ENCODE measurements at places on chromosomes 2 and 18. TPM values are rescaled to one million over a fixed set of nuclear protein-coding genes. Genes with fewer than 3 reads are reported as not detected.
A peak's percentile ranks its signal among the peaks of the same experiment; 100 is the strongest.

The RND3 gene
- 25.4 TPM for total RNA-seq

The WDSUB1 gene
- 3.2 TPM for total RNA-seq

The KIAA2012 gene
- total RNA-seq, result not detected

DNA sequence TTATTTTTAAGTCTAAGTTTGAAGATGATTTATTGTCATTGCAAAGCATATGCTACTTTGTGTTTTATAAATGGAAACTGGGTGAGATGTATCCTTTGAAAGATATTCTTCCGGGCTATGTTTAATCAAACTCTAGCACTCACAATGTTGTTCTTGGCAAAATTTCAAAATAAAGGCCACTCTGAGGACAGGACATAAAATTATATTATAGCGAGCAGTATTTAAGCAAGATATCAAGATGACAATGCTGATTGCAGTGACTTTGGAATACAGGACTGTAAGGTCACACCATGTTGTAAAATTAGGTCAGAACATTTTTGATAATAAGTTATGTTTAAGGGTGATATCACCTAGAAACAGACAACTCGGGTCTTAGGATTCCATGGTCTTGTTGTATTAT, 14.2 kb downstream of the RPRM start:
- H3K4me1 ChIP-seq, result no peaks in the 10 kb centered on the region
- no peaks in the 10 kb centered on the region for H3K36me3 ChIP-seq
- H3K27me3 ChIP-seq, result no peaks in the 10 kb centered on the region
- H3K27ac ChIP-seq, result no peak overlapping the region

- no peaks in the 10 kb centered on the region for H3K4me1 ChIP-seq
- DNase-seq, result no peak
- H3K4me3 ChIP-seq, result no peak overlapping the region
- no peak overlapping the region for H3K27ac ChIP-seq
Measured at GRCh38 chr18:8654503-8655451, 45.5 kb downstream of the RAB12 start.

DNA sequence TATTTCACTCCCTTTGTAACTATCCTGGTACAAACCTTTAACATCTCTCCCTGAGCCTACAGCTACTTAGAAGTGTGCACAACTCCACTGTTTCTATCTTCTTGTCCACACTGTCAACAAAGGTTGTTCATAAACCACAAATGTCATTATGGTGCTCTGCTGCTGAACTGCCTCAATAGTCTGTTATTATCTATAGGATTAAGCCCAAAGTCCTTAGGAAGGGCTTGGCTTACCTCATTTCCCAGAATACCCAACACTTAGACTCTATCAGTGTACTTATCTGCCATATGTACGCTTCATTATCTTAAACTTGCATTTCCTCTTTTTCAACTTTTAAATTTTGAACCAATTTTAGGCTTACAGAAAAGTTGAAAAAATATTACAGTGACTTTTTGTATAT, 94.2 kb downstream of the HNMT start:
- no peak overlapping the region for H3K4me3 ChIP-seq
- no peaks in the 10 kb centered on the region for H3K27me3 ChIP-seq
- DNase-seq, result no peak
- H3K27ac ChIP-seq, result no peak overlapping the region
- H3K4me1 ChIP-seq, result peaks cover 6% of the 10 kb centered on the region

DNA sequence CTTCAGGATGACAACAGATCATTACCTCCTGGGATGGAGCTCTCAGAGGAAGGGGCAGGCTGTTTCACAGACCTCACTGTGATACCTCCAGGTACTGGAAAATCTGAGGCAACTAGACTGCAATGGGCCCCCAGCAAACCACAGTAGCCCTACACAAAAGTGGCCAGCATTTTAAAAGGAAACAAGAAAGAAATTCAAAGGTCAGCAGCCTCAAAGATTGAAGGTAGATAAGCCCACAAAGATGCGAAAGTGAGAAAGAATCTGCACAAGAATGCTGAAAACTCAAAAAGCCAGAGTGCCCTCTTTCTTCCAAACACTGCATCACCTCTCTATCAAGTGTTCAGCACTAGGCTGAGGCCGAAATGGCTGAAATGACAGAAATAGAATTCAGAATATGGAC, 499.5 kb upstream of the CHAC2 start:
- H3K4me3 ChIP-seq, result no peak overlapping the region
- no peak for DNase-seq
- H3K27me3 ChIP-seq, result no peaks in the 10 kb centered on the region
- no peaks in the 10 kb centered on the region for H3K36me3 ChIP-seq
- H3K27ac ChIP-seq, result no peak overlapping the region

GRCh38 chr2:169073963-169074751, 4.8 kb downstream of the DHRS9 start:
- DNase-seq, result no peak
- H3K36me3 ChIP-seq, result no peaks in the 10 kb centered on the region
- no peak overlapping the region for H3K27ac ChIP-seq
- no peaks in the 10 kb centered on the region for H3K4me1 ChIP-seq

- H3K27me3 ChIP-seq, result no peaks in the 10 kb centered on the region
- H3K36me3 ChIP-seq, result no peaks in the 10 kb centered on the region
- no peak for DNase-seq
- no peak overlapping the region for H3K4me3 ChIP-seq
Measured at GRCh38 chr2:36539631-36540030, 58.3 kb downstream of the FEZ2 start.

GRCh38 chr2:205176546-205176945, 505.8 kb upstream of the NRP2 start:
- DNase-seq, result no peak
- H3K4me3 ChIP-seq, result no peak overlapping the region
- H3K4me1 ChIP-seq, result no peaks in the 10 kb centered on the region
- no peaks in the 10 kb centered on the region for H3K36me3 ChIP-seq
- no peak overlapping the region for H3K27ac ChIP-seq
- H3K27me3 ChIP-seq, result no peaks in the 10 kb centered on the region

- DNase-seq, result no peak
- H3K27ac ChIP-seq, result no peak overlapping the region
- H3K27me3 ChIP-seq, result no peaks in the 10 kb centered on the region
- no peaks in the 10 kb centered on the region for H3K36me3 ChIP-seq
Measured at GRCh38 chr2:181778621-181779201, 98.4 kb upstream of the NEUROD1 start.

- no peak overlapping the region for H3K27ac ChIP-seq
- H3K4me1 ChIP-seq, result no peaks in the 10 kb centered on the region
- no peak overlapping the region for H3K4me3 ChIP-seq
- no peaks in the 10 kb centered on the region for H3K36me3 ChIP-seq
Measured at GRCh38 chr2:11248-11941, 34.9 kb downstream of the FAM110C start.

DNA sequence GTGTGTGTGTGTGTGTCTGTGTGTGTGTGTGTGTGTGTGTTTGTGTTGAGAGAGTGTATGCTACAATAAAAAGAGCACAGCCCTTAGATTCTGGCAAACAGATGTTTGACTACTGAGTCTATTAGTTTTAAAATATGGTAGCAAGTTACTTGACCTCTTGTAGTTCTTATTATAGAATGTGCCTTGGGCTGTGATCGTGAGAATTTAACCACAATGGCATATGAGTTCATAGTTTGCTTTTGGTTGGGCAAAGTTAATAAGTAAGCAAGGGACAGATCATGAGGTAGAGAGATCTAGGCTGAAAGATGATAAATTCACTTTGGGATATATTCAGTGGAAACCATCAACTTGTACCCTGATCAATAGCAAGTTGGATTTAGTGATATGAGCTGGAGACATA, 334.3 kb upstream of the VWC2L start:
- H3K27ac ChIP-seq, result no peak overlapping the region
- no peak for DNase-seq
- H3K4me1 ChIP-seq, result no peaks in the 10 kb centered on the region
- H3K4me3 ChIP-seq, result no peak overlapping the region

DNA sequence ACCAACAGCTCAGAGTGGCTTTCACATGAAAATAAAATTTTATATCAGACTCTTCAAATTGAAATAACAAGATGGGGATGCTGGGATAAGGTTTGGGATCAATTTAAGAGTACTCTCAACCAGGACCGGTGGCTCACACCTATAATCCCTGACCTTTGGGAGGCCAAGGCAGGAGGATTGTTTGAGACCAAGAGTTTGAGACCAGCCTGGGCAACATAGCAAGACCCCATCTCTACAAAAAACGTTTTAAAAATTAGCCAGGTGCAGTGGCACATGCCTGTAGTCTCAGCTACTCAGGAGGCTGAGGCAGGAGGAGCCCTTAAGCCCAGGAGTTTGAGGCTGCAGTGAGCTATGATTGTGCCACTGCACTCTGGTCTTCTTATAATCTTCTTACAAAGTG, 2.6 kb downstream of the LMAN2L start:
- DNase-seq, result no peak
- H3K27me3 ChIP-seq, result no peaks in the 10 kb centered on the region
- H3K4me3 ChIP-seq, result no peak overlapping the region
- H3K36me3 ChIP-seq, result peaks cover 19% of the 10 kb centered on the region
- H3K4me1 ChIP-seq, result no peaks in the 10 kb centered on the region

DNA sequence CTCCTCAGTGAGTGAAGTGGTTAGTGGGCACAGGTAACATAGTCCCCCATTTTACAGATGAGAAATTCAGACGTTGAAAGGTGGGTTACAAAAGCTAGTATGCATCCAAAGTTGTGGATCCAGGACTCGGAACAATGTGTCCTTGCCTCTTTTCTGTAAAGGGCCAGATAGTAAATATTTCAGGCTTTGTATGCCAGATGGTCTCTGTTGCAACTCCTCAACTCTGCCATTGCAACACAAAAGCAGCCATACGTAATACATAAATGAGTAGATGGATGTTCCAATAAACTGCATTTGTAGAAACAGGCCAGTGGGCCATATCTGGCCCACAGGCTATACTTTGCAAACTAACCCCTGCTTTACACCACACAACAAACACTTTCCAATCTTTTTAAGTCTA, 166.6 kb upstream of the PKDCC start:
- H3K27me3 ChIP-seq, result no peaks in the 10 kb centered on the region
- no peaks in the 10 kb centered on the region for H3K36me3 ChIP-seq
- H3K4me3 ChIP-seq, result no peak overlapping the region
- H3K4me1 ChIP-seq, result no peaks in the 10 kb centered on the region

GRCh38 chr2:68767031-68767961, 32.7 kb downstream of the ARHGAP25 start:
- no peak overlapping the region for H3K4me3 ChIP-seq
- H3K27me3 ChIP-seq, result no peaks in the 10 kb centered on the region
- no peaks in the 10 kb centered on the region for H3K36me3 ChIP-seq
- no peak for DNase-seq
- H3K27ac ChIP-seq, result no peak overlapping the region
- H3K4me1 ChIP-seq, result peaks cover 38% of the 10 kb centered on the region

GRCh38 chr2:171201271-171201670, 40.6 kb upstream of the TLK1 start:
- H3K4me3 ChIP-seq, result no peak overlapping the region
- DNase-seq, result no peak
- H3K27ac ChIP-seq, result no peak overlapping the region
- H3K27me3 ChIP-seq, result no peaks in the 10 kb centered on the region
- H3K36me3 ChIP-seq, result no peaks in the 10 kb centered on the region

- H3K4me3 ChIP-seq, result no peak overlapping the region
- no peaks in the 10 kb centered on the region for H3K36me3 ChIP-seq
- H3K4me1 ChIP-seq, result peaks cover 21% of the 10 kb centered on the region
- DNase-seq, result peak; percentile 75
- H3K27ac ChIP-seq, result no peak overlapping the region
- H3K27me3 ChIP-seq, result no peaks in the 10 kb centered on the region
Measured at GRCh38 chr2:197575987-197576386, 60.1 kb downstream of the MOB4 start.

GRCh38 chr2:172046080-172046678, 39.1 kb upstream of the DLX1 start:
- H3K27ac ChIP-seq, result no peak overlapping the region
- no peaks in the 10 kb centered on the region for H3K4me1 ChIP-seq
- no peaks in the 10 kb centered on the region for H3K36me3 ChIP-seq
- no peak overlapping the region for H3K4me3 ChIP-seq

- H3K27me3 ChIP-seq, result no peaks in the 10 kb centered on the region
- no peak overlapping the region for H3K27ac ChIP-seq
- no peaks in the 10 kb centered on the region for H3K4me1 ChIP-seq
- DNase-seq, result no peak
- H3K4me3 ChIP-seq, result no peak overlapping the region
Measured at GRCh38 chr2:13542061-13542460, 825.3 kb downstream of the TRIB2 start.
